ENCODE measurements at places on chromosomes 7 and 10. TPM values are rescaled to one million over a fixed set of nuclear protein-coding genes. Genes with fewer than 3 reads are reported as not detected.

DNA sequence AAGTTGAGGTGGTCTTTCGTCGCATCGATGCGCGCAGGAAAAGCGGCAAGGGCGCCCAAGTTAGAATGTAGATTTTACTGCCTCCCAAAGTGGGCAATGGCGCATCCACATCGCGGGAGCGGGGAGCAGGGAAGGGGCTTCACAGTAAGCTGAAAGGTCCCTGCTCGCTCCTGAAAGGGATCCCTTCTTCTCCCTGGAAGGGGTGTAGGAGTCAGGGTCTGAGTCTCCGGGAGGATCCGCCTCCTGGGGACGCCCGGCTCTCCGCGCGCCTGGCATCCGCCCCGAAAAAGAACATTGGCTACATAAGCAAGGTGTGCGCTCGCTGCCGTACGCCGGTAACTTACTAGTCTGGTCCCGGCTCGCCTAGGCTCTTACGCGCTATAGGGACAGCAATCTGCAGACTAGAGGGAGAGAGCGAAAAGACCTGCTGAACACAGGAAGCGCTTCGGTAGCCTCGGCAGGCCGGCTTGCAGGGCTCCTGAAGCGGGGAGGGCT, 804 bp downstream of the UNC5B start:
- DNase-seq = peak; percentile 71

DNA sequence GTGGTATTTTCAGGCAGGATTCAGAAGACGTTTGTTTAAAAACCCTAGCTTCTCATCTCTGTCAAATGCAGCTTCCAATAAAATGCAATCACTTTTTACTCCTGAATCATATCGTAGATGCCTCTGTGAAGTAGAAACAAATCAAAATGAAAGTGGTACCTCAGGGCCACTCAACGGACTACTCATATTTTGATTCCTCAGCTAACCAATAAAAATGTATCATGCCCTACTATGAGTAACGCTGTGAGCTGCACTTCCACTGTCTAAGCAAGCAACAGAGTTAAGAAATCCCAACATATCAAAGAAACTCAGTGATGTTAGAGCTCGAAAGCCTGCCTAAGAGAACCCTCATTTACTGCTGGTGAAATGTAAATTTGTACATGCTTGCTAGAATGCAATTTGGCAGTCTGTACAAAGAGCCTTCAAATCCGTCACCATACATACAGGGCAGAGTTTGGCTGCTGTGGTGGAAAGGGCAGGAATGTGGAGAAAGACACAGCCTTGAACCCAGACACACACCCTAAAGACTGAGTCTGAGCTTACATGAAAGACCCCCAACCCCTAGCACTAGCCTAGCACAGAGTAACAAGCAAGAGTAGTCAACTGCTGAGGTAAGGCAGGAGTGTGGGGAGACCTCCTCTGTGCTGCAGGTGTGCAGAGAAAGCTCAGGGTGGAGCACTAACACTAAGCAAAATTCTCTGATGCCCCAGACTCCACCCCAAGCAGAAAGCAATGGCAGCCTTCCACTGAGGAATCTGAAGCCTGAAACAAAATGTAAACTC, 151.5 kb downstream of the ANK3 start:
- no peak for DNase-seq

- DNase-seq = no peak
These were observed 20.0 kb downstream of the CUBN start for GRCh38 chr10:17109475-17110207.

DNA sequence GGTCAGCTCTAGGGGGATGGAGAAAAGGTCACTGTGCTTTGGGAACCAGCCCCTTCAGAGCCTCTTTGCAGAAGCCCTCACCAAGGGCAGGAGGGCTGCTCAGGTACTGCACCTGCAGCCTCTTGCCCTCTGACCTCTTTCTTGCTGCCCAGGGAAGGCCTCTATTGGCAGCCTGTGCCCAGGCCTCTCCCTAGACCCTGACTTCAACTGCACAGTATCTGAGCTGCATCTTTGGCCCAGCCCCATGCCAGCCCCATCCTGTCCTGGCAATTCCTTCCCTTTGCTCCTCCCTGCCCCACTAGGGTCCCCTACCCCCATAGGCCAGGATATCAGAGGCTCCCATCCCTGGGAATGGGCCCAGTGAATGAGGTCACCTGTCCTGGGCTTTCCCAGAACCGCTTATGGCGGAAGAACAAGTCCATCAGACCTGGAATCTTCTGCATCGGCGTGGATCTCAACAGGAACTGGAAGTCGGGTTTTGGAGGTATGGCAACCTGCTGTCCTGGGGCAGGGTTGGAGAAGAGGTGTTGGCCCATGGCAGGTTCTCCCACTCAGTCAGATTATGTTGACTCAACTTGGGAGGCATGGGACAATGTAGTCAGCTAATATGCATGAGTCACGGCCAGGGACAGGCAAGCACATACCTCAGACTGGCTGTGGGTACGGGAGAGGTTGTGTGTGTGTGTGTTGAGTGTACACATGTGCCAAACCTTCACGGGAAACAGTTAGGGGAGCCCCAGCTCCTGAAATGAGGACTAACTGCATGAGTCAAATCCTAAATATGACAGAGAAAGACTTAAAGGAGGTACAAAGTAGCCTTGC, 17.1 kb upstream of the CPA1 start:
- DNase-seq = no peak

Gene GPR22
- not detected for total RNA-seq

DNA sequence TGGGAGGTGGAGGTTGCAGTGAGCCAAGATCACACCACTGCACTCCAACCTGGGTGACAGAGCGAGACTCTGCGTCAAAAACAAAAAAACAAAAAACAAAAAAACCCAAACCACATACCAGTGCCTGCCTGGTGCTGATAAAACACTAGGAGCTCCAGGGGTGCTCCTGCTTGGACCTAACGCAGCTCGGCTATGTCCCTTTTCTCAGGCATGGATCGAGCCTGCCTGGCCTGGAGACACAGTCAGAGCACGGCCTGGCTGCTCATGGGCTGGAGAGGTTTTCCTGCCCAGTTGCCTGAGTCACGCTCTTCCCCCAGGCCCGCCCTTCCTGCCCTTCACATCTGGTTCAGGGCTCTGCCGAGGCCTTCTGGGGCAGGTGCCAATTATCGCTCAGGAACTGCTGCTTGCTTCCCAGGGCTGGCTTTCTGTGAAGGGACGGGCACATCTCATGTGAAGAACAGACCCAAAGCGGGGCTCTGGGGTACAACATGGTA, 12.6 kb upstream of the NPFFR1 start:
- no peak for DNase-seq

DNA sequence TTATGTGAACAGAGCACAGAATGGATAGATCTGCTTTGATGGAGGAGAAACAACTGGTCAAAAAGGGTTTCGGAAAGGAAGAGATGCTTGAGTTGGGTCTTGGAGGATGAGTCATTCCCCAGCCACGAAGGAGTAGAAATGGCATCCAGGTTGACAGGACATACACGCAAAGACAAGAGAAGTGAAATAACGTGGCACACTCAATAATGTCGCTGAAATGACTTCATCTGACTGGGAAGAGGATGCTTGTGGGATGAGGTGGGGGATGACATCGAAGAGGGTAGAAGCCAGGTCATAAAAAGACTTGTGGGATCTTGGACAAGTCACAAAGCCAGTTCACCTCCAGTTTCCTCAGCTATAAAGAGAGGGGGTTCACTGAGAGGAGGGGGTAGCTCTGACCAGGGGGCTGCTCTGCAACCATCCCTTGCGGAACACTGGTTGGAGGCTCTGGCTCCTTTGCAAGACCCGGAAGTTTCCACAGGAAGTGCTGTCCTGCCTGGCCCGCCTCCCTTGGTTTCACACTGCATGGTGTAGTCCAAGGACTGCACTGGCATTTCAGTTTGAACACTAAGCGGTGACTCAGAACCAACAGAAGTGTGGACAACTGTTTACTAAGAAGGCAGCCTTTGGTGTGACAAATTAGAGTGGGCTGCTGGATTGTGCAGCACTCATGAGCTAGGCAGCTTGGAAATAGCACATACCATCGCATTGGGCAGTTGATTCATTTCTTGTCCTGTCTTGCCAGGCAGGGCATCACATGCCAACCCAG, 189.9 kb upstream of the ADO start:
- no peak for DNase-seq

DNA sequence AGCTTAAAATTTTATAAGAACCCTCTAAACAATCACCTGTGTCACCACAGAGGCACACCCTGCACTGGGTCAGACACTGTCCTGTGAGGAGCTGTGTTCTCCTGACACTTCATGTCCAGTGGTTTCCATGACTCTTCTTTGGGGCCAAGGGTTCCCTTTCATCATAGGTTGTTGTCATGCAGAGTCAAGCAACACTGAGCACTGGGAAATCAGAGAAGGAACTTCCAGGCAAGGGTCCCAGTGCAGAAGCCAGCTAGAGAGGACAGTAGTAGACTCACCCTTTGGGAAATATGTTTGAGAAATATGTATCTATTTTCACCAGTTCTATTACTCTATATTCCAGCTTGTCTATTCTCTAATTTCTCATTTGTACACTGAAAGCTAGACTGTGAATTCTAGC, 56.4 kb upstream of the PRSS58 start:
- DNase-seq = no peak

DNA sequence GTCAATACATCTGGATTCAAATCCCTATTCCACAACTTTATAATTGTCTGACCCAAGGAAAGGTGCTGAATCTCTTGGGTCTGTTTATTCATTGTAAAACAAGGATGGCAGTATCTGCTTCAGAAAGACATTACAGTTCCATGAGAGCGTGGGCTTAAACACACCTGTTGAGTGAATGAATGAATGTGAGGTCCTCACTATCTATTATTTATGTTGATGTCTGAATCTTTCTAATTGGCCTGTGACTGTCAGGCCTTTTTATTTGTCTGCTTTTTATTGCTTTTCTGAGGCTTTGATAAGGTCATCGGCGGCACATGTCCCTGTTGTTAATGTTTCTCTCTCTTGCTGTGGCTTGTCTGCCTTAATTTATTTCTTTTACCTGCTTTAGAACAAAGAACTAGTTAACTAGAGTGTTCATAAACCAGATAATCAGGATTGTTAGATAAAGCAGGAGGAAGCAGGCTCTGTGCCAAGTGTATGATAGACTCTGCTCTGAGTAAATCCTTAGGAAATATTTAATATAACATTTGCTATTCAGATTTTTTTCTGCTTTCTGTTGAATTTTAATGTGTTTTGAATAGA, 42.3 kb upstream of the CYCS start:
- DNase-seq = no peak
